Effector CD4-positive, alpha-beta T cell (primary cell): ENCODE measurements at places on chromosomes 6 and 20.

DNA sequence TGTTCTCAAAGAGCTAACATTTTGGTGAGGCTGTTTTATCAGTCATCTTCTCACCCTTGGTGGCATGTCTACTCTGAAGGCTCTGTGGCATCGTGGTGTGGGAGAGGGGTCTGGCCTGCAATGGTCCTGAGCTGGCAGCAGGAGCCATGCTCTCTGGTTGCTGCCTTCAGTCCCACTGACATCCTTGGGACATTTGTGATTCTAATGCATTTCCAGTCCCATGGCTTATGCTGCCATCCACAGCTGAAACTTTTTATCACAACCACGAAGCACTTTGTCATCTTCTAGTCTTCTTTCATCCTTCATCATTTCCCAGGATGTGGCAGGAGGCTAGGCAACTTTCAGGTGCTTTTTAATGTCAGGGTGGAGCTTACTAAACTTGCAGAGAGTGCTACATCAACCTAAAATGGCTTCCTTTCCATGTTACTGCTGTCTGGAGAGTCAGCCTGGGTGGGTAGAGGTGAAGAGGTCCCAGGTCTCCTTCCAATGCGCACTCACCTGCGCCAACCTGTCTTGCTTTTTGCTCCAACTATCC, 77.1 kb downstream of the GPR63 start:
- DNase-seq, result no peak

DNA sequence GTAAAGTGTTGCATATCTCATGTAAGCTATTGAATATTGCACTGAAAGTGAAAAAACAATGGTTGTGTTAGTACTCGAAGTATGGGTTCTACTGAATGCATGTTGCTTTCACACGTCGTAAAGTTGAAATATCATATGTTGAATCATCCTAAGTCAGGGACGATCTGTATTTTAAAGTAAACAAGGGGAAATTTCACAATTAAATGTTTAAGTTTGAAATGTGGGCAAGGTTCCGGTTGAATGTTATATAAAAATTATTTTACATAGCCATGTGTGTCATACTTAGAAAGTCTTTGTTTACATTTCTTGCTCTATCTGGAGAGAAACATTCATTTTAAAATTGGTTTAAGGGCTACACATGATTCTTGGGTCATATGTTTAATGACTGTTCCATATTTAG, 76.8 kb downstream of the AKAP7 start:
- no peak for DNase-seq

GRCh38 chr6:139402876-139403386, 28.5 kb upstream of the CITED2 start:
- no peak for DNase-seq

DNA sequence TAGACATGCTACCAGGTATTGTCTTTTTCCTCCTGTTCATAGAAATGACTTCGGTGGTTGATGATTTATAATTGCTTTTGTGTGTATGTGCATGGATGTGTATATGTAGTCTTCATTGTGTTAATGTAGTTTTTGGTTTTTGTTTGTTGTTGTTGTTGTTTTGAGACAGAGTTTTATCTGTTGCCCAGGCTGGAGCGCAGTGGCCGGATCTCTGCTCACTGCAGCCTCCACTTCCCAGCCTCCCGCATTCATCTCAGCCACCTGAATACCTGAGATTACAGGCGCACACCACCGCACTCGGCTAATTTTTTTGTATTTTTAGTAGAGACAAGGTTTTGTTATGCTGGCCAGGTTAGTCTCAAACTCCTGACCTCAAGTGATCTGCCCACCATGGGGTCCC, 75.2 kb downstream of the HFE start:
- no peak for DNase-seq

GRCh38 chr20:49032455-49032854, 13.7 kb upstream of the CSE1L start:
- no peak for DNase-seq

DNA sequence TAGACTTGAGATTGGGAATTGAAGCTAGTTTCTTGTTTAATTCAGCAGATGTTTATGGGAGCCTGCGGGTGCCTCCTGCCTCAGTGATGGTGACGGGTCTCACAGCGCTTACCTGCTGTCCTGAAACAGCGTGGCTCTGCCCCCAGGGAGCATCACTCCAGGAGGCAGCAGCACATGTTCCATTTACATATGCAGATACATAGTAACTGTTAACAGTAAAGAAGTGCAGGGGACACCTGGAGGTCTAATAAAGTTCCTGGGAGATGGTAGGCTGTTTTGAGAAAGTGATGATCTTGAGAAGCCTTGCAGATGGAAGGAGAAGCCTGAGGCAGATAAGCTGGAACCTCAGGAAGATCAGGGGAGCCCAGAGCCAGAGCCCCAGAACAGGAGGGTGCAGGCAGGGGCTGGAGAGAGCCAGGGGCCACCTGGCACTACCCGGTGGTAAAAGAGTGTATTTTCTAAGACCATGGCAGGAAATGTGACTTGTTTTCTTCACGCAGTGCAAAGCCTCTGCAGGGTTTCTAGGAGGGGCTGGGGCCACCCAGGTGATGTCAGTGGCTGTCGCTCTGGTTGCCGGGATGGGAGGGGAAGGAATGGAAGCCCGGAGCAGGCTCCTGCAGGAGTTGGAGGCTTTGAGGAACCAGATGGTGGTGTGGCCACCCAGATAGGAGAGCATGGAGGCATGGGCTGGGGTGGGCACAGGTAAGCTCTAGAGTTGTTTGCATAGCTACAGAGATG, 24.2 kb upstream of the KIF25 start:
- no peak for DNase-seq

- DNase-seq, result no peak
Observed at GRCh38 chr6:28725890-28726348, 197.9 kb downstream of the TRIM27 start.

GRCh38 chr6:128979071-128979470, 96.1 kb downstream of the LAMA2 start:
- DNase-seq, result no peak

- DNase-seq, result no peak
Observed at GRCh38 chr20:20611167-20611566, 101.3 kb downstream of the RALGAPA2 start.

DNA sequence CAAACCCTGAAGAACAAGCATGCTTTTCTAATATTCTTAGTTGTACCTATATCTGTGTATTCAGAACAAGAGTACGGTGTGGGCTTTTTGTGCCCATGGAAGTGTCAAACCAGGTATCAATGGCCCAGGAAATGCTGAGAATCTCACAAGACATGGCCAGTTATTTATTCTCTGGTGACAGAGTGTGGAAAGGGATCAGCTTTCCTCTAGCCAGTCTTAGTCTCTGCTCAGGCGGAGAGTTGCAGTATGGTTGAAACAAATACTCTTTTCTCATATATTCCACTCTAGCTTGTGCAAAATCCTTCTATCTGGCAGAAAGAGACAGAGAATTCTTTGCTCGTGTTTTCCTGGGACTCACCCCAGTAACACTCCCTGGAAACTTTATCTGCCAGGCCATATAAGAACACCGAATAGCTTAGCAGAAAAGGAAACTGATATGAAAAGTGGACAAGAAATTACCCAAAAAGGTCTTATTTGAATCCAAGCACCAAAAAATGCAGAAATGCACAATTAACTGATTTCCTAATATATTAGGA, 173.3 kb upstream of the RSPO3 start:
- no peak for DNase-seq

GRCh38 chr6:138099832-138100231, 7.4 kb downstream of the PERP start:
- no peak for DNase-seq

- no peak for DNase-seq
Observed at GRCh38 chr6:86537292-86537861, 400.0 kb upstream of the HTR1E start.

DNA sequence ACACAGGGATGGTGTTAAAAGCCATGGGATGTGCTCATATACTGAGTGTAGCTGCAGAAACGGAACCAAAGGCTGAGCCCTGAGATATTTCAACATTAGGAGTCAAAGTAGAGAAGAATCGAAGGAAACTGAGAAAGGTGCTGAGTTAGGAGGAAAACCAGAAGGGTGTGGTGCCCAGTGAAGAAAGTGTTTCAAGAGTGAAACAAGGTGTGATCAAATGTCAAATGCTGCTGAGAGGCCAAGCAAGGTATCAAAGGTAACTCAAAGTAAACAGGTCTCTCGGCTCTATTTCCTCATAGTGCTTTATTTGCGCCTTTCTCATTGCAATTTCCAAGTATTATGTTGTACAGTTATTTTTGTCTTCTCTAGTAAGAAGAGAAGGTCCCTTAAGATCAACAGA, 94.1 kb downstream of the PRDM1 start:
- no peak for DNase-seq

DNA sequence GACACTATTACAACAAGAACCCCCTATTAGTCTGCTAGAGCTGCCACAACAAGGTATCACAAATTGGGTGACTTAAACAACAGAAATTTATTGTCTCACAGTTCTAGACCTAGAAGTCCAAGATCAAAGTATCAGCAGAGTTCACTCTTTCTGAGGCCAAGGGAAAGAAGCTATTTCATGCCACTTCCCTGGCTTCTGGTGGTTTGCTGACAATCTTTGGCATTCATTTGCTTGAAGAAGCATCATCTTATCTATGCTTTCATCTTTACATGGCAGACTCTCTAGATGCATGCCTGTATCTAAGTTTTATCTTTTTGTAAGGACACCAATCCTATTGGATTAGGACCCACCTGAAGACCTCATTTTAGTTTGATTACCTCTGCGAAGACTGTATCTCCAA, 296.8 kb upstream of the MARCKS start:
- DNase-seq, result no peak

- DNase-seq, result no peak
Observed at GRCh38 chr6:38404355-38404754, 235.4 kb downstream of the BTBD9 start.

GRCh38 chr6:36113703-36114102, 16.6 kb upstream of the MAPK13 start:
- DNase-seq, result no peak

- DNase-seq, result no peak
Observed at GRCh38 chr6:122799916-122800686, 11.0 kb downstream of the SMPDL3A start.

DNA sequence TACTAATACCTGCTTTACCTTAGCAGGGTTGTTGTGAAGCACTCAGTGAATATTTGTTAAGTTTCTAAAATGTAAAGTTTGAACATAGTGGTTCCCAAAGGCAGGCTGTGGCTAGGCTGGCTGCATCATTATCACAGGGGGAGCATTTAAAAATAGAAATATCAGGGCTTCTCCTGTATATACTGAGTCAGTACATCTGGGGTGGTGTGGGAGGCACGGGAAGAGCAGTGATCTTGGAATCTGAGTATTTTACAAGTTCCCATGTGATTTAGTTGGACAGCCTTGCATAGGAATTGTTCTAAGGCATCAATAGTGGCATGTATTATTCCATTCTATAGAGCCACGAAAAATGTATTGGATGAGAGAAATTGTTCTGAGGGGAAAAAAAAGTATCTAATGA, 8.0 kb downstream of the CDC5L start:
- DNase-seq, result no peak

GRCh38 chr6:31575335-31575901, at the start of gene TNF:
TSS of gene TNF (plus strand) at chr6:31575565. CDS start at chr6:31575742, 177 bp downstream.
- DNase-seq, result peak; percentile 69

- DNase-seq, result no peak
Observed at GRCh38 chr6:15269011-15269410, 23.1 kb downstream of the JARID2 start.

DNA sequence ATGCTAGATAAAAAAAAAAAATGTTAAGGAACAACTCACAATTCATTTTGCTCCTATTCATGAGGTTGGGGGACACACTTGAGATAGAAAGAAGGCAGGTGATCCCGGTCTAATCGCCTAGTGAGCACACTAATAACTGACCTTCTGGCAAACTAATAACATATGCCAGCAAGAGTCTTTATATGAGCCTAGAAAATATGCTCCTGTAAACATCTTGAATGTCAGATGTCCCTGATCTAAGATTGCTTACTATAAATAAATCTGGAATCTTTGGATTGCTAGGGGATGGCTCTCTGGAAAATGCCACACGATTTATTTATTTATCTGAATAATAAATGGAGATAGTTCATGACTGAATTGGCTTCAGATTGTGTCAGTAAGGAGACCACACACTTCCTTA, 821.9 kb downstream of the GRIK2 start:
- no peak for DNase-seq

DNA sequence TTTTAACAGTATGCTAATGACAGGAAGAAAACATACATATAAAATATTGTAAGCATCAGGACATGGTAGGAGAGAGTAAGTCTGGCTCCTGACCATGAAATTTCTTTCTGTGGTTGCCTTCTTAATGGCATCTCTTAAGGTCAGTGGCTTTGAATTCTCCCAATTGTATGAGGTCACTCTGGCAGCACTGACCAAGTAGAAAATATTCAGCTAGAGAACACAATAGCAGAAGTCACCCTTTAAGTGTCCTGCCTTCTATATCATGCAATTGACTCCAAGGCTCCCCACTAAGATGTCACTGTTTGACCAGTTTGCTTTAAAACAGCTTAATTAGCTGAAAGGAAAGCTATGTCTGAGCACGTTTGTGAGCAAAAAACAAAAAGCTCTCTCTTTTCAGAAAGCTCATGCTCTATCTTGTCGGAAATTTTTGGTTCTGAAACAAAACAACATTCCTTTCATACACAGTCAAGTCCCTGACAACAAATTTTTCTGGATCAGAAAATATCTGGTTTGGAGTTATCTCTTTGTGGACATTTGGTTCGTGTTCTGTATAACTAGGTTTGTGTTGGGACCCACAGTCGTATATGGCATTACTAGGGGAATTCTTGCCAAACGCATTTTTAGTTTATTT, 120.9 kb upstream of the IFNGR1 start:
- DNase-seq, result no peak

DNA sequence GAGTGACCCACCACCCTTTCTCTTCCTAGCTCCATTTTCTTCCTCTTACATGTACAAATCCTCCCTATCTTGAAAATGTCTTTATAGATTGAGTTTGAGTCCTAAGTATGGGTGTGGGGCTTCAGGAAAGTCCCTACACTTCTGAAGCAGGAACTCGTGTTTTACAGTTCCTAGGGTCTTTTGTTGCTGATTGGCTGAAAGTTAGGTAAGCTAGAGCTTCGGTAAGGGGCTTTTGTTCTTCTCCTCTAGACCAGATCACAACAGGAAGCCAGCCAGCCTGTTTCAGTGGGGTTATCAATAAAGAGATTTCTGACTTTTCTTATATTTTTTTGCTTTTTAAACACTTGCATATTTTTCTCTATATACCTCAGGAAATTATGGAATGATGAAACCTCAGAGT, 51.3 kb downstream of the CNR1 start:
- DNase-seq, result no peak
